ENCODE measurements at places on chromosomes 7 and 10.

GRCh38 chr10:20254078-20254477 is 437.8 kb downstream of the PLXDC2 start:
- no peak for DNase-seq

- no peak for DNase-seq
These were observed 248.8 kb upstream of the ZMIZ1 start for GRCh38 chr10:78820007-78820362.

DNA sequence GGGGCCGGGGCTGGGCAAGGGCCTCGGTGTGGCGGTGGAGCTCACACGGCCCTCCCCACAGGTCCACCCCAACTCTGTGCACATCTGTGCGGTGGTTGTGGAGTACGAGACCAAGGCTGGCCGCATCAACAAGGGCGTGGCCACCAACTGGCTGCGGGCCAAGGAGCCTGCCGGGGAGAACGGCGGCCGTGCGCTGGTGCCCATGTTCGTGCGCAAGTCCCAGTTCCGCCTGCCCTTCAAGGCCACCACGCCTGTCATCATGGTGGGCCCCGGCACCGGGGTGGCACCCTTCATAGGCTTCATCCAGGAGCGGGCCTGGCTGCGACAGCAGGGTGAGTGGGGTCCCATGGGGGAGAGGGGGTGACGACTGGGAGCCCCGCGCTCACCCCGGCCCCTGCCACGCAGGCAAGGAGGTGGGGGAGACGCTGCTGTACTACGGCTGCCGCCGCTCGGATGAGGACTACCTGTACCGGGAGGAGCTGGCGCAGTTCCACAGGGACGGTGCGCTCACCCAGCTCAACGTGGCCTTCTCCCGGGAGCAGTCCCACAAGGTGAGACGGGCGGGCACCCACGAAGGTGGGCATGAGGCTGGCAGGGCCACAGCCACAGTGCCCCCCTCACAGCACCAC is 8.8 kb downstream of the TMEM120A start:
- DNase-seq = no peak

- no peak for DNase-seq
These were observed 455.3 kb downstream of the REEP3 start for GRCh38 chr10:63976538-63976937.

- DNase-seq = peak; percentile 45
These were observed 56.2 kb upstream of the TM9SF3 start for GRCh38 chr10:96642973-96643372.

DNA sequence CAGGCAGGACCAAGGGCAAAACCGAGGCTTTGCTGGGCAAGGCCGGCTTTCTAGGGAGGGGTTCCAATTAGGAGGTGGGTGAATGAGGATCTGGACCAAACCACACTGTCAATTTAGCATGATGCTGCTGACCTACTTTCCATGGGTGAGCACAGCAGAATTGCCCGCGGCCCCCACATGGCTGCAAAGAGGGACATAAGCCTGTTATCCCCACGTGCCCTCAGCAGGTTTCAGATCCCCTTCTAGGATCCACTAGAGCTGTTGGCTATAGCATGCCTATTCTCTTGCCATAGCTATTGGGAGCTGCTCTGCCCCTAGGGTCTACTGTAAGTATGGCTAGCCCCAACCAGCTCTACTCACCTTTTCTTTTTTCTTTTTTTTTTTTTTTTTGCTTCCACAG is 102.8 kb downstream of the COL13A1 start:
- DNase-seq = no peak

DNA sequence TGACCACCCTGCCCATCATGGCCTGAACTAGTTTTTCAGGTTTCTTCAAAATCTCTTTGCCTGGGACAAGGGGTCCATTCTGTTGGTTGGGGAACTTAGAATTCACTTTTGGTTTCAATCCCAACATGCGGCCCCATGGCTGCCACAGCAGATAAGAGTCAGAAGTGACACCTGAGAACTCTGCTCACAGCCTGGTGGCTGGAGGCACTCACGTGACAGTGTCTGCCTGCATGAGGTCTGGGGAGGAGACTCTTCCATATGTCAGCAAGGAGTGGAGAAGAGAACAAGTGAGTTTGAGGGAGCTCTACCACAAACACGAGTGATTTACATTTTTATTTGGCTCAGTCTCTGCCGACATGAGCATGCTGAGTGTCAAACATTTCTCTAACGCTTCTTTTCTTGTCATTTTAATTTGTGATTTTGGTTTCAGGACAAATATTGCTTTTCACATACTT is 370.4 kb downstream of the TNS3 start:
- DNase-seq = no peak

- no peak for DNase-seq
These were observed 193.1 kb upstream of the POM121L12 start for GRCh38 chr7:52842202-52842900.

GRCh38 chr7:117872561-117873309 is 506 bp downstream of the CTTNBP2 start:
- DNase-seq = no peak

DNA sequence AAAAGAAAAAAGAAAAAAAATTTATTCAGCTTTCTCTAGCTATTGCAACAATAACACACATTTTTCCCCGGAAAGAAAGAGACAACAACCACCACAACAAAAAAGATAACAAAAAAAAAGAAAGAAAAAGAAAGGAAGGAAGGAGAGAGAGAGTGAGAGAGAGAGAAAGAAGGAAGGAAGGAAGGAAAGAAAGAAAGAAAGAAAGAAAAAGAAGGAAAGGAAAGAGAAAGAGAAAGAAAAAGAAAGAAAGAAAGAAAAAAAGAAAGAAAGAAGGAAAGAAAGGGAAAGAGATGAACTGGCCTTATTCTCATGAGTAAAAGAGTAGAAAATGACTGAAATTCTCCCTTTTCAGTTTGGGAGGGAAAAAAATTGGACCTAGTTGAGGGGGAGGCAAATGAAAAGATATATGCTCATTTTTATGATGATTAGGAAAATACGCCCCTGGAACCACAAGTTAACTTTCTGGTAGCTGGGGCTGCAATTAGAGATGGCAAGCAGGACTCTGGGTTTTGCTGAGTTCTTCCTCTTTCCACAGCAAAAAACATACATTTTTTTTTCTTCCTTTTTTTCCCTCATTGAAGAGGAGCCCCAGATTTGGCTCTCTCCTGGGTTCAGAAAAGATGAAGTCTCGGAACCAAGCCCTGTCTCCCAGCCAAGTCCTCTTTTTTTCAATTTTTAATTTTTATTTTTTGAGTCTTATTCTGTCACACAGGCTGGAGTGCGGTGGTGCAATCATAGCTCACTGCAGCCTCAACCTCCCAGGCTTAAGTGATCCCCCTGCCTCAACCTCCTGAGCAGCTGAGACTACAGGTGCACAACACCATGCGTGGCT is 12.6 kb upstream of the PRDX3 start:
- DNase-seq = no peak

GRCh38 chr10:46227571-46227935 is 59.2 kb upstream of the ANTXRL start:
- DNase-seq = no peak

- no peak for DNase-seq
These were observed 353.5 kb downstream of the ELMO1 start for GRCh38 chr7:37095122-37095521.

GRCh38 chr7:106721816-106722785 is 61.1 kb upstream of the CCDC71L start:
- DNase-seq = no peak

DNA sequence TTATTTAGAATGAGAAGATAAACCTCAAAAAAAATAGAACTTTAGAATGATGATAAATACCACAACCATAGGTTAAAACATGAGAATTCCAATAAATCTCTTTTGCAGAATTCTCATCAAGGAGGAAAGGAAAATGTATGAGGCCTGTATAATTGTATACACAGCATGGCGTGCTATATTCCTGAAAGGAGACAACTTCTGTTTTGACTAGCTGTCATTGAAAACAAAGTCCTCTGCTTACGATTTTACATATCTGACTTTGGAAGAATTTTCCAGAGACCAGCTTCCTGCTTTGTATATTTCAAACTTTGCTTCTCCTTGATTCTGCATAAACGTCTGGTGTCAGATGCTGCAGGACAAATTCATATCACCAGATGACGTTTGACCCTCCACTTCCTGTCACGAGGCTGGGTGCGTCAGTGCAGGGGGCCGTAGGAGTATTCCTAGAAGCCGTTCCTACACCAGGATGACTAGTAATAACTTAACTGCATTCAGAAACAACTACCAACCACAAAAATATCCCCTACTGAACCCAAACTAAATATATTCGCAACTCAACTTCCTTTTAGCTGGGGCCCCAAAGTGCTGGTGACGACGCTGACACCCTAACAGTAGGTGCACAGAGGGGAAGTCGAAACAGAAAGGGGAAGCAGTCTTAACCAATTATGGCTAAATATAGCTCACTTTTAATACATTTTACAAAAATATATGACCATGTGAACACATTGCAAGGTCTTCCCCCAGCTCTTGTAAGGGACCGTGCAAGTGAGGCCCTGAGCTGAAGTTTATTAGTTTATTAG is 178.6 kb upstream of the INHBA start:
- no peak for DNase-seq

- DNase-seq = no peak
These were observed 122.9 kb upstream of the MYO3A start for GRCh38 chr10:25811052-25811685.

DNA sequence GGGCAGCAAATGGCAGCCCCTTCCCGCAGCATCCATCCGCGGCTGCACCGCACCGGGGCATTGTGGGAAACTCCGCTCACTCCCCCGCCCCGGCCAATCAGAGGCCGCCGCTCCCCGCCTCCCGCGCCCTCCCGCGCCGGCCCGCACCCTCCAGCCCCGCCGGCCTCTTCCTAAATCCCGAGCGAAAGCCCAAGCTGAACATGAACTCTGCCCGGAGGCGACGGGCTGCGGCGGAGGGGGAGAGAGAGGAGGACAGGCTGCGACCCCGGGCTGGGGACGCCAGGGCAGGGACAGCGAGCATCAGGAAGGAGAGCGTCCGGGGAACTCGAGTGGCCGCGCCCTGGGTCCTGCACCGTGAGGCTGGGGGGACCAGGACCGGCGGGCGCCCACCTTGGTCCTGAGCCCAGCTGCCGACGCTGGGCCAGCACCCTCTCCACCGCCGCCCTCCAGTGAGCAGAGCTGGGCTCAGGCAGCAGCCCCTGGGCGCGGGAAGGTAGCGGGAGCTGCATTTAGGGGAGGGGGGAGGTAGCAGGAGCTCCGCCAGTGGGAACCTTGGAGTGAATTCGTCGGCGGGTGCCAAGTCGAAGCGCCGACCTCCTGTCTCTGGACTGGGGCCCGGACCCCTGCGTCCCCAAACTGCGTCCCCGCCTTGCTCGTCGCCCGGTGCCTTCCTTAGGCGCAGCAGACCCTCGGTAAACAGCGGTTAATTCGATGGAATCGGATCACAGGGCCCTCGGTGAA is at the start of gene DGKI:
TSS of gene DGKI (minus strand) at position 148 of the 741 bp plus-strand sequence.
- DNase-seq = no peak

GRCh38 chr10:17648243-17649035 is 4.5 kb downstream of the STAM start:
- no peak for DNase-seq

DNA sequence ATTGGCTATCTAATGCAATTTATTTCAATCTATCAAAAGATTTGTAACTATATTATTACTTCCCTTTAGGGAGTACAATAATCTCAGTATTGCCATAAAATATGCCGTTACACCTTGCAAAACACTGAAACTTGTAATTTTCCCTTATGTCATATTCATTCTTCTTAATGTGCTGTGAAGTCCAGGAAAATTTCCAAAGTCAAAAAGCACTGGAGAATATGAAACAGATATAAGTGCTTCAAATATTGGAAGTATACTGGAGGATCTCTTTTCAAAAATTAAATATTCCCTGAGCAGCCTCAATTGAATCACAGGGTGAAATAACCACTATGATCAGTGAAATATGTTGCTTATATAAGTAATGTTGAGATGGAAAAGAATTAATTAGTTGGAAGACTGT is 356.0 kb downstream of the PPP1R3A start:
- no peak for DNase-seq

- no peak for DNase-seq
These were observed 94.5 kb downstream of the OR13A1 start for GRCh38 chr10:45220931-45221330.

DNA sequence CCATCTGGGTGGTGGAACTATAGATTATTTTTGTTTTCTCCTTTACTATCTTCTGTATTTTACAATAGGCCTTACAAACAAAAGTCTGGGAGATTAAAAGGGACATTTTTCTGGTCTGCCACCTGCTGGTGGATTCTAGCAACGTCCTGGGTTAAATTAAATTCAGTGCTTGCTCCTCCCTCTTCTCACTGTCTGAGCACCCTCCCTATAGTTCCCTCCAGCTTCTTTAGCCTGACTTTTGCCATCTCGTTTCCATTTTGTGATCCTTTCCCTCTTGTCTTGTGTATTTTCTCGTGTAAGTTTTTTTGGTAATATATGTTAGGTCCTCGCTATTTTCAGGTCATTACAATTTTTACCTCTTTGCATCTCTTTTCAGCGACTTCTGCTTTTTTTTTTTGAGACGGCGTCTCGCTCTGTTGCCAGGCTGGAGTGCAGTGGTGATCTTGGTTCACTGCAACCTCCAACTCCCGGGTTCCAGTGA is 16.1 kb downstream of the ANKRD16 start:
- peak; percentile 9 for DNase-seq

GRCh38 chr10:71964743-71965515 is 734 bp downstream of the CHST3 start:
- DNase-seq = no peak

- DNase-seq = no peak
These were observed 497.6 kb upstream of the LRRN3 start for GRCh38 chr7:110593355-110593754.

- no peak for DNase-seq
These were observed 67.5 kb upstream of the LRRC18 start for GRCh38 chr10:49007129-49007528.

GRCh38 chr10:63755441-63755840 is 234.2 kb downstream of the REEP3 start:
- no peak for DNase-seq

DNA sequence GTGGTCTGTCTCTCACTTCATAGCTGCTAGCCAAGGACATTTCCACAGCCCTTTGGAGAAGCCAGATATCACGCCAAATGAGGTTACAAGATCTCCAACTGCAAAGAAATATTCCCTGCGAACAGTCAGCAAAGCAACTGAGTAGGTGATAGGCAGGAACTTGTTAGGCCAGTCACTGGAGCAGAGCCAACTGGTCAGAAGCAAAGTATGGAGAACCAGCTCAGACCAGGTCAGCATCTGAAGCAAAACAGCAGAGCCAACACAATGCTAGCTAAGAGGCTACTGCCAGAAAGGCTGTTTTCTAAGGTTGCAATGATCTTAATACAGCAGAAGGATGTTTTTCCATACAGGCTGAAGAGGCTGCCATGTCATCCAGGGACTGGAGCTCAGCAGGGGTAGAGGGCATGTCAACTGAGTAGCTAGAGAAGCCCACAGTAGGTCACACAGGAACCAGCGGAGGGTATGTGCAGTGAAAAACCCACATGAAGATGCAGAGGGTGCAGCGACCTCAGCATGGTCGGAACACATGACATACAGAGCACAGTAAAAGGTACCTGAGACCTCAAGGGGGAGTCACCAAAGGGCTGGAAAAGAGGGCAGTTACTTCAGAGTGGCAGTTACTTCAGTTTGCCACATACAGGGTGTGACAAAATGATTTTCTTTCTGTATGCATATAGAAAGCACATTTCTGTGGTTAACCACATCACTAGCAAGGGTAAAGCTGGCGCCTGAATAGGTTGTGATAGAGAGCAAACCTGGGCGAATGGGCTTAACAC is 8.9 kb downstream of the SEC31B start:
- no peak for DNase-seq
